ENCODE measurements at places on chromosomes 12 and 14.

GRCh38 chr12:47736216-47736615, 10.9 kb upstream of the ENDOU start:
- no peak for DNase-seq

- DNase-seq = no peak
Observed at GRCh38 chr12:38771871-38772270, 133.5 kb downstream of the CPNE8 start.

GRCh38 chr14:66143387-66144112, 342.6 kb upstream of the CCDC196 start:
- DNase-seq = no peak

DNA sequence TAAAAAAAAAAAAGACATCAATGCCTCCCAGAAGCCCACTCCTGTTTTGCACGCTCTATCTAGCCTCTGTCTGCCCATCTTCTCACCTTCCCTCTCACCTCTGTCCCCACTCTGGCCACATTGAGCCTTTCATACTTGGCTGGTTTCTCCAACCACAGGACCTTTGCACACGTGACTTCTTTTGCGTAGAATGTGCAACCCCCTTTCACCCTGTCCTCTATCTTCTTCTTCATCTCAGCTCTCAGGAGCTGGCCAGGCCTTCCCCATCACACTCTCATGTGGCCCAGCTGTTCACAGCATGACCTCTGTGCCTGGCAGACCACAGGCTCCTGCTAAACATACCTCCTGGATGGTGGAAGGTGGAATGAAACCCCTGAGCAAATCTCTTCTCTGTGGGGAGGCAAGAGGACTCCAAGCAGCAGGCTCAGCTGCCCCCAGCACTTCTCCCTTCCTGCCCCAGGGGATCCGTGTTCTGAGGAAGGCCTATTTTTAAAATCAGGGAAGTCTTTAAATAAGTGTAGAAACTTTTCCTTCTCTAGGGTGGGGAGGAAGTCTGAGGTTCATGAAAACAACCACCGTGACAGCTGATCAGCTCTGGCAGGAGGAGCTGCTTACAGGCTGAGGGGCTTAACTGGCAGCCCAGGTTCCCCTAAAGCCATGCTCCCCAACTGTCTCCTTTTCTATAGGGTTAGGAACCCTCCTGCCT, 11.6 kb downstream of the HVCN1 start:
- DNase-seq = peak; percentile 64

DNA sequence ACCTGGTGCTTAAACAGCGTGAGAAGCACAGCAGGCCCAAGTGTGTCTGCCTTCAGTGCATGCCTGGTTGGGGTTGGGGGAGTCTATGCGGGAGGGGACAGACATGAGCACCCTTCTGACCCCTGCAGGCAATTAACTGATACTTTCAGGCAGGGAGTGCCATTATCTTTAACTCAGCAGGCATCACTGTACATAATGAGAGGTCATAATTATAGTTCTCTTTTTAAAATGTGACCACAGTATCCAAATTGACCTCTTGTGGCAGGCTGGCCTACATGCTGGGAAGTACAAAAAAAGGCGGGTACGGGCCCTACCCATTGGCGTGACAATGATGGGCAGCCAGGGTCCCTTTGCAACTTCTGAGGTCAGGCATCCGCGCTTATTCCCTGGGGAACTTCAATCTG, 209.1 kb downstream of the FOXN3 start:
- DNase-seq = no peak

DNA sequence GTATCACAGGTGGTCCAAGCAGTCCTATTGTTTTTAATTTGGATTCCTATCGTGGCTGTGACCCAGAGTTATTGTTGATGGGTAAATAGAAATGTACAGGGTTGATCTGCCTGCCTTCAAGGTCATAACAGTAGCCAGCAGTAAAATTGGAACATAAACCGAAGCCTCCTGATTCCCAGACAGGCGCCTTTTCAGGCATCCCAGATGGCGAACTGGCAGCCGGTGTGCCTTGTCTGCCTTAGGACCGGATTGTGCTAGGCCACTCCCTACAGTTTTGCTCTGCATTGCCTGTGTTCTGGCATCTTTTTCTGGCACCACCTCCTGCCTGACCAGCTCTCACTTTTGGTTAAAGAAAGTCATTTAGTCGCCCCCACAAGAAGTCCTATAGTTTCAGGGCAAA, 22.2 kb downstream of the TMEM117 start:
- no peak for DNase-seq

- DNase-seq = no peak
Observed at GRCh38 chr14:28875934-28876571, 109.5 kb downstream of the FOXG1 start.

- no peak for DNase-seq
Observed at GRCh38 chr14:90575336-90575735, 178.5 kb downstream of the CALM1 start.

DNA sequence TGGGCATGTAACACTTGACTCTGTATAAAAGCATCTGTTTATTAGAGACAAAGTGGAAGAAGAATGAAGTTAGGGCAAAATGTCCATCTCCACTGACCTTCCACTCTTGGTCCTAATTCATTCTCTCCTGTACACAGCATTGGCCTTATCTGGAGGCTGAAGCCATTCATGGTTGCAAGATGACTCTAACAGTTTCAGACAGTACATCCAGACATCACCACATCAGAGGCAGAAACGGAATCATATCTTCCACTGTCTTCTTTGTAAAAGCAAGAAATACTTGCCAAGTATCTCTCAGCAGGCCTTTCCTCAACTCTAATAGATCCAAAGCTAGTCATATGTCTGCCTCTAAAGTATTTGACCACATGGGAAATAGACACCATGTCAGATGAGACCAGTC, 41.1 kb downstream of the PTHLH start:
- DNase-seq = no peak

- DNase-seq = no peak
Observed at GRCh38 chr12:87280893-87281292, 748.3 kb downstream of the C12orf50 start.

DNA sequence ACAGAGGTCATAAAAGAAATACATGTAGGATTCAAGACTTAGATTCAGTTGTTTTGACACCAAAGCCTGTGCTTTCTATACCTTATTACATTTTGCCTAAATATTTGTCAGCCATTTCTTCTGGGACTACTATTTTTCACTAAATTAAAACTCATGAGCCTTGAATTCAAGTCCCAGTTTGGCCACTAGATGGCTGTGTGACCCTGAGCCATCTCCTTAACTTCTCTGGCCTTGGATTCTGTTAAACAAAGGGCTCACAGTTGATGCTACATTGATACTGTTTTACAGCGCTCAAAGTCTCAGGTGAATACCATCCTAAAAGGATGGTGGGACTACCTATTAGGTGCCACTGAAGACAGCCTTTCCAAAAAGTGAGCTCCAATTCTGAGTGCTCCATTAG, 39.6 kb upstream of the CCDC198 start:
- DNase-seq = no peak

GRCh38 chr12:41576925-41577324, 388.8 kb downstream of the PDZRN4 start:
- no peak for DNase-seq

- no peak for DNase-seq
Observed at GRCh38 chr12:112537710-112538396, 119.1 kb downstream of the PTPN11 start.

GRCh38 chr12:19171731-19172130, 42.2 kb downstream of the PLEKHA5 start:
- DNase-seq = no peak

- no peak for DNase-seq
Observed at GRCh38 chr12:129559776-129560175, 344.0 kb downstream of the TMEM132D start.

- DNase-seq = no peak
Observed at GRCh38 chr14:60861545-60862140, 119.2 kb downstream of the TRMT5 start.

- no peak for DNase-seq
Observed at GRCh38 chr12:106229036-106229591, 18.7 kb downstream of the CKAP4 start.

GRCh38 chr12:124956571-124956970, 32.4 kb downstream of the DHX37 start:
- no peak for DNase-seq

DNA sequence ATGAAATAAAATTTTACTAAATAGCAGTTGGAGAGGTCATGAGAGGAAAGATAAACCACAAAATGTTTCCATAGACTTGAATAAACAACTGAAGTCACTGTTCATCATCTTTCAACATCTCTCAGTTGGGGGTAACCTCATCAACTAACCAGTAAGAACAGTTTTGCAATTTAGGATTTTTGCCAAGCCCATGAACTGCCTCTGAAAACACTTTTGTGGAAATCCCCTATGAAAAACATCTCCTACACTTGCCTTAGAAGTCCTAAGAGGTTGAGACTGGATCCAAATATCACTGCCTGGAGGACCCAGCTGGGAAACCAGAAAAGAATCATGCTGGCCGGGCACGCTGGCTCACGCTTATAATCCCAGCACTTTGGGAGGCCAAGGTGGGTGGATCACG, 273.1 kb downstream of the C12orf50 start:
- DNase-seq = no peak

- DNase-seq = peak; percentile 70
Observed at GRCh38 chr12:50597200-50598195, 92.7 kb downstream of the DIP2B start.

GRCh38 chr14:26709019-26709418, 111.2 kb upstream of the NOVA1 start:
- no peak for DNase-seq

DNA sequence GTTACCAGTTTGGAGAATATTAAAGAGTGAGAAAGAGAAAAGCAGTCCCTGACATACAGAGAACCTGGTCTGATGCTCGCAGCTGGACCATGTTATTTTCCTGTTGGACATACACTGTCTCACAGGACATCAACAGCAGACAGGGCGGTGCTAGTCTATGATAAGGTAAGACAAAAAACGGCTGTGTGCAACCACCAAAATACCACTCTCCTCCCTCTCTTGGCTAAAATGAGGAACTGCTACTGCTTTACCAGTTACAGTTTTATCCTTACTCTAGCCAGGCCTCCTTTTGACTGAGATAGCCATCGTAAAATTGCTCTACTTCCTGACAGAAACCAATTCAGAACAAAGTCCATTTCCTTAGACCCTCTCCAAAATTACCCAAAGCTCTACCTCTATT, 47.0 kb upstream of the ERGIC2 start:
- DNase-seq = no peak

DNA sequence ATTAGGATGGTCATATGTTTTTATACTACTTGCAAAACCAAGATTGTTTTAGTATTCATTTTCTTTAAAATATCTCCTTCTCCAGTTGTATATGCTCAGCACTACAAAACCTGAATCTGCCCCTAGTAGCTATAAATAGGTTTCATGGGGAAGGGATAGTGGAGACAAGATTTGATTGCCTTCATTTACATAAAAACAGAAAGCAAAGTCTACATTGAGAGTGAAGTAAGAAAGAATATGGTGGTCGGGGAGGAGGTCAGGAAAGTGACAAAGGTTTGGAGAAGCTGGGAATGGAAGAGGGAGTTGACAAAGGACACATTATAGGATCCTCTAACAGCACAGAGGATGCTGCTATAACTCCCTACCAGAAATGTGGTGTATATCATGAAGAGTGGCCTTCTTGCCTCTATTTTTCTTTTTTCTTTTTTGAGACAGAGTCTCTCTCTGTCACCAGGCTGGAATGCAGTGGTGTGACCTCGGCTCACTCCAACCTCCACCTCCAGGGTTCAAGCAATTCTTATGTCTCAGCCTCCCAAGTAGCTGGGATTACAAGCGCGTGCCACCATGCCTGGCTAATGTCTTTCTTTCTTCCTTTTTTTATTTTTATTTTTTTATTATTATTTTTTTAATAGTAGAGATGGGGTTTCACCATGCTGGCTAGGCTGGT, 6.6 kb upstream of the LRP6 start:
- no peak for DNase-seq

- no peak for DNase-seq
Observed at GRCh38 chr14:23443881-23444280, 8.4 kb upstream of the MYH7 start.

DNA sequence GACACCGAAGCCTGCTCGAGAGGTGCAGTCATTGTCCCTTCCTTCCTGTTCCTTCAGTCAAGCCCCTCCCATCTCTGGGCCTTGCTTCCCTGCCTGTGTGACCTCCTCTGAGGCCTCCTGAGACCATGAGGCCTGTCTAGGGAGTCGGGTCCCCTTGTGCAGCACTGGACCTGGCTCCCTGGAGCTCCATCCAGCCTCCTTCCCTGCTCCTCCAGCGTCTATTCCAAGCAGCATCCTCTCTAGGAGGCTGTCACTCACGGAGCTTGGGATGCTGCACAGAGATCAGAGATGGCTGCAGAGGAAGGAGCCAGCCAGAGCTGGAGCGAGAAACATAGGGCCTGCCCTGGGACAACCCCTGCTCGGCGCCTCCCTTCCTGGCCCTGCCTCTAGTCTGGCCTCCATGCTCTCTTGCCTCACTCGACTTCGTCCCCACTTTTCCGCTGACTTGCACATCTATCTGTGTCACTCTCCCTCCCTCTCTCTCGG, 142.7 kb downstream of the BCL11B start:
- DNase-seq = no peak

GRCh38 chr12:127294651-127295210, 972.2 kb upstream of the TMEM132C start:
- no peak for DNase-seq

GRCh38 chr14:87805315-87805723, 187.7 kb downstream of the GALC start:
- DNase-seq = peak; percentile 9

DNA sequence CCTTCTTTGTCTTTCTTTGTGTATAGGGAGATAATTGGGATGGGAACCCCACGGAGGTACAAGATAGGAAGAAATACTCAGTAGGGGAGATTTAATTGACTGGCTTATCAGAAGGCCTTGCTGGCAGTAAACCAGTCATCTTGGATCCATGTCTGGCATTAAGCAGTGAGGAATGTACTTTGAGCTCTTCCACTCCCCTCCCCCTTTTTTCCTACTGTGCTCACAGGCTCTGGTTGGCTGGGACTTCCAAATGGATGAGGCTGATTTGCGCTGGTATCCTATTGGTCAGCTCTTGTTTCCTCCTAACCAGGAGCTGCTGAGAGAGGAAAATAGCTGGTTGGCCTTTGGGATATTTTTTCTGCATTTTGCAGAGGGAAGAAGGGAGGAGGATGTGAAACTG, 24.7 kb downstream of the NGDN start:
- DNase-seq = no peak

DNA sequence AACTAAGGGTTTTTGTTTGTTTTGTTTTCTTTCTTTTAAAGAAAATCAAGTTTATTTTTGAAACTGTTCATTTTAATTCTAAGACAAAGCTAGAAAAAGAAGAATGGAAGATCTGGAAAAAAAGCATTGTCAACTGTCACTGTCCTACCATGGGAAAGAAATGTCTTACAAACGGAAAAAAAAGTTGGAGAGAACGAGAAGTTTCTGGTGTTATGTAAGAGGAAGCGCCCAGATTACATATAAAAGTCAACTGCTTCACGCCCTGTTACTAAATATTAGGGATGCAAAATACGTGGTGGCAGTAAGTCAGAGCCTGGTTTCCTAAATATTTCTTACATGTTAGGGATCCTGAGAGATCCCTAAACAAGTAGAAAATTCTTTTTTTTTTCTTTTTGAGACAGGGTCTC, 14.3 kb upstream of the FBXL14 start:
- DNase-seq = no peak

GRCh38 chr14:101721951-101722661, 39.4 kb upstream of the PPP2R5C start:
- no peak for DNase-seq

- peak; percentile 42 for DNase-seq
Observed at GRCh38 chr14:100383727-100384158, 60.6 kb downstream of the SLC25A47 start.
